ENCODE measurements at places on chromosomes 7 and 10. TPM values are rescaled to one million over a fixed set of nuclear protein-coding genes. Genes with fewer than 3 reads are reported as not detected.

GRCh38 chr7:70182521-70182920 is 584.2 kb downstream of the AUTS2 start:
- H3K4me3 ChIP-seq, result no peak overlapping the region
- peaks cover 5% of the 10 kb centered on the region for H3K4me1 ChIP-seq
- H3K27ac ChIP-seq, result no peak overlapping the region
- no peak for DNase-seq
- no peaks in the 10 kb centered on the region for H3K27me3 ChIP-seq

DNA sequence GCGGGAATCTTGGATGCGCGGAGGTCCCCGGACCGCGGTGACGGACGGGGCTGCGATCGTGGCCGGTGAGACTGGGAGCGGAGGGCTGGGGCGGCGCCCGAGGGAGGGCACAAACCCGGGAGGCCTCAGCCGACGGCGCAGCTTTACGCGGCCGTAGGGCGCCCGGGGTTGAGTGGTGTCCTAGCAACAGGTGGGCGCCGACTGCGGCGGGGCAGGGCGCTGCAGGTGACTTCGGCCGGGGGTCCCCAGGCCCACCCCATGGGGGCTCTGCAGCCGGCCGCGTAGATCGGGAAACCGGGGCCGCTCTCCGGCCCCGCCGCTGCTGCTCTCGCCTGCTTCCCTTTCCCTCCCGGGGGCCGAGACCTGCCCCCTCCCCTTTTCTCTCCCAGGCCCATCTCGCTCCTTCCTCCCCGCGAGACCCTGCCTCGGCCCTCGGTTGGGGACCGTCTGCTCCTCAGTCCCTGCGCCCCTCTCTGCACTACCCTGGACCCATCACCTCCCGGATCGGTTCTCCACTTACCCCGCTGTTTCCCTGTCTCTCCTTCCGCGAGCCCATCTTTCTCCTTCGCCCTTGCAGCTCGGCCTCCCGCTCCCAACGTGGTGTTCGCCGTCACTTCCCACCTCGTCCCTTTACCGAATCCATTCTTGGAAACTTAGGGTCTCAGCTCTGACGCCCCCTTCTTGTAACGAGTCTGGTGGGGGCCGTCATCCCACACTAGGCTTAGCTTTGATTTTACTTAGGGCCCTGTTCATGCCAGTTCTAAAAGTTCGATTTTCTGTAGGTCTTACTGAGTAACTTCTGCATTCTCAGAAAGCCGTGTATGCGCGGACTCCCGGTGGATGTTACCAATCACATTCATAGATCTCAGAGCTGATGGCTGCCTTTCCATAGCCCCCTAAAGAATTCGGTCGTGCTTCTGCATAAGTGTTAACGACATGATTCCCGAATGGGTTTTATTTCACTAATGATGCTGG is 18.5 kb upstream of the ACBD5 start:
- H3K4me3 ChIP-seq, result peak overlapping the region; percentile 78
- H3K27ac ChIP-seq, result no peak overlapping the region
- H3K27me3 ChIP-seq, result peaks cover 55% of the 10 kb centered on the region
- no peaks in the 10 kb centered on the region for H3K36me3 ChIP-seq
- H3K4me1 ChIP-seq, result no peaks in the 10 kb centered on the region

- no peak for DNase-seq
- H3K4me1 ChIP-seq, result peaks cover 4% of the 10 kb centered on the region
- H3K27me3 ChIP-seq, result no peaks in the 10 kb centered on the region
- peaks cover 24% of the 10 kb centered on the region for H3K36me3 ChIP-seq
- no peak overlapping the region for H3K27ac ChIP-seq
These were observed 5.8 kb downstream of the CDK6 start for GRCh38 chr7:92830532-92831110.

NEBL gene
- total RNA-seq, result 61.6 TPM

DNA sequence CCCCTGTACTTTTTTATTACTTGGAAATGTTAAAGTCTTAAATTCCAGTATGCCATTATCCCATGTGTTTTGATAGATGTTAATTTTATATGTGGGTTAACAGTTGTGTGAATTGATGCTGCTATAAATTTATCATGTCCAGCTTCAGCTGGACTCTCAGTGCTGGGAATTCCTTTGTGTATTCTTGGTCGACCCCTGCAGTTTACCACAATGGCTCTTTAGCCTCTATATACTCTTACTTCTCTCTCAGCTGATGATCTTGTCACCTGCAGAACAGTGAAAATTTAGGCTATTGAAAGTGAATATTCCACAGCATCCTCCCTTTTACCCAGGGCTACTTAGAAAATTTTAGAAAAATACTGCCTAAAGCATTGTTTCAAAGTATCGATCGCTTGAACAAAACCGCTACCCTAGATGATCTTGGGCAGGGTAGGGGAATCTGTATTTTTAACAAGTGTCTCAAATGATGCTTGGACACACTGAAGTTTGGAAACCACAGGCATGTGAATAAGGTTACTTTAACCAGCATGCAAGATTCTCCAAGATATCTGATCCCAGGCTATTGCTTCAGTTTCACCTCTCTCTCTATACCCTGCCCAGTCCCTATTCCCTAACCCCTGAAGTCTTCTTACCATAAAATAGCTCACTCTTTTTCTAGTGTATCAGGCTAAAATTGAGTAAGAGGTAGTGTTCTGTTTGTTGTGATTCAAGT is 25.4 kb downstream of the LCOR start:
- H3K4me3 ChIP-seq, result no peak overlapping the region
- DNase-seq, result no peak
- no peaks in the 10 kb centered on the region for H3K27me3 ChIP-seq
- H3K36me3 ChIP-seq, result peaks cover 37% of the 10 kb centered on the region

AKR1B15 gene
- total RNA-seq, result not detected

- H3K27me3 ChIP-seq, result no peaks in the 10 kb centered on the region
- no peaks in the 10 kb centered on the region for H3K36me3 ChIP-seq
- no peak overlapping the region for H3K27ac ChIP-seq
- DNase-seq, result no peak
These were observed 62.7 kb downstream of the AMPH start for GRCh38 chr7:38568497-38568896.

DNA sequence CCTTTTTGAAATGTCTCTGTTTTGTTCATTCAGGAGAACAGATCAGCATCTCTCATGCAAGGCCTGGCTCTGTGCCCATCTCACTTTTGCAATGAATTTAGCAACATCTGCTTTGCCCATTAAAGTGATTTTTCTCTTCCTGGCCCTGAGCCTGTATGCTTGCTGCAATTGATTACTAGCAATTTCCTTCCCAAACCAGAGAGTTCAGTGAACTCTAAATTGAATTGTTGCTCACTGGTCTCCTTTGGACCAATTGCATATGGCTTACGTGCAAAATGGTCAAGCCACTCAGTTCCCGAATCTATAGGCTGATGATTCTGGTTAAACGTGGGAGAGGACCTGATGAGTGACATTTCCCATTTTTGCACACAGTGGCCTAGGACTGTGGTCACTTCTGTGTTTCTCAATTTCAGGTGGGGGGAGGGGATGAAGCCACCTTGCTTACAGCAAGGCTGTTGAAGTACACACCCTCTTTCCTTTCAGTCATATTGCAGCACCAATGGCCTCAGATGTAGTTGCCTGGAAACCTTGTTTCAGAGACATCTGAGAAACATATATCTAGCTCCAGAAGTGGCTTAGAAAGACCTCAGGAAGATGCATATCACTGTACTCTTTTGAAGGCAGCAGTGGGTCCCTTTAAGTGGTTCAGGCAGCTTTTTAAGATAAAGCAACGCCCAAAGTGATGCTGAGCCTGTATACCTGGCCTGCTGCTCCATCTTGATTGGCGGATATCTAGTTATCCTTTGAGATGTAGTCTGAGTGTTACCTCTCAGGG is 201.4 kb downstream of the PTEN start:
- peaks cover 6% of the 10 kb centered on the region for H3K4me1 ChIP-seq
- no peaks in the 10 kb centered on the region for H3K36me3 ChIP-seq
- H3K4me3 ChIP-seq, result no peak overlapping the region
- DNase-seq, result no peak
- no peak overlapping the region for H3K27ac ChIP-seq
- H3K27me3 ChIP-seq, result no peaks in the 10 kb centered on the region

- H3K36me3 ChIP-seq, result no peaks in the 10 kb centered on the region
- no peak overlapping the region for H3K4me3 ChIP-seq
- H3K27me3 ChIP-seq, result no peaks in the 10 kb centered on the region
- no peak for DNase-seq
These were observed 205.2 kb downstream of the NSUN6 start for GRCh38 chr10:18446205-18446604.

SCRN1 gene
- total RNA-seq, result 147 TPM

- H3K4me3 ChIP-seq, result no peak overlapping the region
- H3K36me3 ChIP-seq, result no peaks in the 10 kb centered on the region
- H3K27ac ChIP-seq, result no peak overlapping the region
- no peaks in the 10 kb centered on the region for H3K27me3 ChIP-seq
- H3K4me1 ChIP-seq, result peaks cover 10% of the 10 kb centered on the region
These were observed 4.8 kb downstream of the ANK3 start for GRCh38 chr10:60384708-60385398.

DNA sequence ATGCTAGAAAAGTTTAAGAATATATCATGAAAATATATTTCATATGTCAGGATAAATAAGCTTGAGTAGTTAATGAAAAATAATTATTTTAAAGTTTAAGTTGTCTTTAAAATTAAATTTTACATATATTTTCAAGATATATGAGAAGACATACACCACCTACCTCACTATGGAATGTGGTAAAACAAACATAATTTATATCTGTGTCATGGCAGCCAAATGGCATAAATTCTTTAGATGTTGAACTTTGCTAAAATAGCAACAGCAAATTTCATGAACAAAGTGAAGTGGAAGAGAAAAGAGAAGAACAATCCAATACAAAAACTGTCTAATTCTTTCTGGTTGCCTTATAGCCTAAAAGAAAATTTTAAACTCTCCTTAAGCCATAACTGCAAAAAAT is 39.6 kb upstream of the SLC16A12 start:
- no peaks in the 10 kb centered on the region for H3K4me1 ChIP-seq
- no peaks in the 10 kb centered on the region for H3K27me3 ChIP-seq
- no peaks in the 10 kb centered on the region for H3K36me3 ChIP-seq
- no peak for DNase-seq
- no peak overlapping the region for H3K27ac ChIP-seq

DNA sequence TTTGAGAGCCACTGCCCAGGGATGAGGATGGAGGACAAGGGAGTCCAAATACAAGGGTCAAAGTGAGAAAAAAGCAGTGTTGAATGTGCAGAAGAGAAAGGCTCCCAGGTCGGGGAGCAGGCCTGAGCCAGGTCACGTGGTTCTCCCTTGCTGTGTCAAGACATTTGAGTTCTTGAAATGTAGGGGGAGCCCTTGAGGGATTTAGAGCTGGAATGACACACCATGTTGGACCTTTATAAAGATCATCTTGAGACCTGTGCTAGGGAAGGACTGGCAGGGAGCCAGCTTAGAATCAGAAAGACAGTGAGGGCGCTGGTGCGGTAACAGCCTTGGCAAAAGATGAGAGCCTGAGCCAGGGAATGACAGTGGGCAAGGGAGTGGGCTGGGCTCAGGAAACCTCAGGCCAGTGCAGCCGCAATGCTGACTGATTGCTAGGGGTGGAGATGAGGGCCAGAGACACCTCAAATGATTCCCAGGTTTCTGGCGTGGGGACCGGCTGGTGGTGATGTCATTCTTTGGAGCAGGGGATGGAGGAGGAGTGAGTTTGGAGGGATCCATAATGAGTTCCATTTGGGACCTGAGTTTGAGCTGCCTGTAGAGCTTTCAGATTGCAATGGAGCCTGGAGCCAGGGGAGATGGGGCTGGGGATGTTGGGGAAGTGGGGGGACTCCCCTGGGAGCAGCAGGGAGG is 120.1 kb downstream of the PTPN20 start:
- H3K4me3 ChIP-seq, result no peak overlapping the region
- H3K27me3 ChIP-seq, result no peaks in the 10 kb centered on the region
- H3K4me1 ChIP-seq, result no peaks in the 10 kb centered on the region
- peak; percentile 55 for DNase-seq
- no peaks in the 10 kb centered on the region for H3K36me3 ChIP-seq
- H3K27ac ChIP-seq, result no peak overlapping the region

ZNF853 gene
- total RNA-seq, result 9.0 TPM

GRCh38 chr10:34530778-34531177 is 284.3 kb downstream of the PARD3 start:
- DNase-seq, result no peak
- peaks cover 16% of the 10 kb centered on the region for H3K4me1 ChIP-seq
- no peaks in the 10 kb centered on the region for H3K27me3 ChIP-seq
- H3K27ac ChIP-seq, result no peak overlapping the region
- no peak overlapping the region for H3K4me3 ChIP-seq
- H3K36me3 ChIP-seq, result no peaks in the 10 kb centered on the region

GRCh38 chr10:89342206-89342958 is 14.6 kb downstream of the IFIT3 start:
- H3K36me3 ChIP-seq, result no peaks in the 10 kb centered on the region
- no peak overlapping the region for H3K4me3 ChIP-seq
- H3K27me3 ChIP-seq, result no peaks in the 10 kb centered on the region
- no peaks in the 10 kb centered on the region for H3K4me1 ChIP-seq

- no peak overlapping the region for H3K27ac ChIP-seq
- peaks cover 6% of the 10 kb centered on the region for H3K36me3 ChIP-seq
- no peaks in the 10 kb centered on the region for H3K27me3 ChIP-seq
- peaks cover 16% of the 10 kb centered on the region for H3K4me1 ChIP-seq
These were observed 35.2 kb downstream of the CREB3L2 start for GRCh38 chr7:137966641-137967142.

DNA sequence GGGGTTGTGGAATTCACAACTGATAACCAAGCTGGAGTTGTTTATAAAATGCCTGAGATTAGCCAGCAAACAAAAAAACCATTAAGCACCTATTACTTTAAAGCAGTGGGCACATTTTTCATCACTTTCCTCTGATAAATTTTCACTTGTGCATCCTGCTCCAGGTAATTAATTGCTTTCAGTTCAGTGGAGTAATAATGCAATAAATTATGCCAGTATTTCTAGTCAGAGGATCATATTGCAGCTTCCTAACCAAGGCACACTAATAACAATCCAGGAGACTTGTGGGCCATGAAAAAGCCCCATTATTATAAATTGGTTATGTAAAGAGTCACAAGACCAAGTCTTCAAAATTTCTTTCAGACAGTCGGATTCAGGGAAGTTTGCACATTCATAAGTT is 193.2 kb downstream of the LRMDA start:
- no peak overlapping the region for H3K4me3 ChIP-seq
- DNase-seq, result no peak
- peaks cover 11% of the 10 kb centered on the region for H3K4me1 ChIP-seq
- no peaks in the 10 kb centered on the region for H3K36me3 ChIP-seq
- no peak overlapping the region for H3K27ac ChIP-seq

FGF8 gene
- total RNA-seq, result 13.3 TPM

DNA sequence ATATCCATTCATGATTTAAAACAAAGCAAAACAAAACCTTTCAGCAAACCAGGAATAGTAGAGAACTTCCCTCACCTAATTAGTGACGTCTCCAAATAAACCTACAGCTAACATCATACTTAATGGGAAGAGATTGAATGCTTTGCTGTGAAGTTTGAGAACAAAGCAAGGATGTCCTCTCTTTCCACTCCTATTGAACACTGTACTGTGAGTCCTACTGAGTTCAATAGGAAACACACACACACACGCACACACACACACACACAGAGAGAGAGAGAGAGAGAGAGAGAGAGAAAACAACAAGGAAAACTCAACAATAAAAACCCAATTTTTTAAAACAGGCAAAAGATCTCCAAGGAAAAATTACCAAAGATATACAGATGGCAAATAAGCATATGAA is 32.3 kb downstream of the PODXL start:
- H3K4me1 ChIP-seq, result peaks cover 18% of the 10 kb centered on the region
- no peak overlapping the region for H3K27ac ChIP-seq
- H3K36me3 ChIP-seq, result peaks cover 64% of the 10 kb centered on the region
- no peaks in the 10 kb centered on the region for H3K27me3 ChIP-seq
- no peak for DNase-seq

GRCh38 chr7:16040346-16040745 is 353.9 kb upstream of the MEOX2 start:
- no peaks in the 10 kb centered on the region for H3K27me3 ChIP-seq
- no peak for DNase-seq
- H3K4me1 ChIP-seq, result no peaks in the 10 kb centered on the region
- H3K4me3 ChIP-seq, result peak overlapping the region; percentile 41
- no peak overlapping the region for H3K27ac ChIP-seq

Data from endodermal cell (in vitro differentiated cells).